ENCODE measurements at places on chromosomes 1 and 21.

GRCh38 chr1:68216089-68216772, 16.1 kb downstream of the WLS start:
- no peaks in the 10 kb centered on the region for H3K36me3 ChIP-seq
- no peak for DNase-seq
- H3K27ac ChIP-seq: no peak overlapping the region

DNA sequence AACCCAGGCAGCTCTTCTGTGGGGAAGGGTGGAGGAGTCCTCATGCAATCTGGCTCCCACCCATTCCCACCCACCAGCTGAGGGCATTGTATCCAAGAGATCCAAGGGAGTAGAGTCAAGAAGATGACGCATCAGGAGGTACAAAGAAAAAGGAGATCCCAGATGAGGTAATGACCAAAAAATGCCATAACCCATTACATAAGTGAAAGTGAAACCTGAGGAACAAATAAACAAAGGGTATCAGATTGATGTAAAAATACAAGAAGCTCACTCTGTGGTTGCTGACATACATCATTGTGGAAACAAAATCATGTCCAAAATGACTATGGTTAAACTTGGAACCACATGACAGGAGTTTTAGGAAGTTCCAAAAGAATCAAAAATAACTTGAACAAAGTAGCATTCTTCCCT, 42.5 kb downstream of the CCN1 start:
- H3K36me3 ChIP-seq: peaks cover 10% of the 10 kb centered on the region
- no peak overlapping the region for H3K4me3 ChIP-seq

- H3K27ac ChIP-seq: no peak overlapping the region
- H3K4me1 ChIP-seq: no peaks in the 10 kb centered on the region
- DNase-seq: no peak
- H3K36me3 ChIP-seq: no peaks in the 10 kb centered on the region
- H3K27me3 ChIP-seq: no peaks in the 10 kb centered on the region
Measured at GRCh38 chr1:218660678-218661053, 315.5 kb downstream of the TGFB2 start.

DNA sequence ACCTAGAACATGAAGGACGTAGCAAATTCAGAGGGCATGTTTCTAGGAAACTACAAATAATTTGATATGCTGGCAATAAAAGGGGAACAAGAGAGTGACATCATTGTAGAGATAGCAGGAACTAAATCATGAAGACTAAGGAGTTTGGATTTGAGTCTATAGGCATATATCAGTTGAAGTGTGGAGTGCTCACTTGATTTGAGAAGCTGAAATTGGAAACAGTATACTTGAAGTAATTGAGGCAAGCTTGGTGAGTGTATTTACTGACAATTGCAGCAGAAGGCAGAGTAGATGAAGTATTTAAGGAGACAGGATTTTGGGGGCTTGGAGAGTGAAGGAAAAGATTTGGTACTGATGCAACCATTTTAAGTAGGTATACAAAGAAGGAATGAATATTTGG, 6.4 kb upstream of the TMCO2 start:
- no peak for DNase-seq
- H3K4me1 ChIP-seq: no peaks in the 10 kb centered on the region
- no peak overlapping the region for H3K4me3 ChIP-seq
- no peak overlapping the region for H3K27ac ChIP-seq
- peaks cover 31% of the 10 kb centered on the region for H3K36me3 ChIP-seq
- H3K27me3 ChIP-seq: no peaks in the 10 kb centered on the region

- H3K27ac ChIP-seq: 0 out of 2 replicates have a peak overlapping the region, but pooled peaks have one; percentile 5
- no peaks in the 10 kb centered on the region for H3K27me3 ChIP-seq
- DNase-seq: no peak
- H3K36me3 ChIP-seq: no peaks in the 10 kb centered on the region
- no peak overlapping the region for H3K4me3 ChIP-seq
Measured at GRCh38 chr21:44019568-44019958, 7.5 kb downstream of the TRAPPC10 start.

- H3K4me1 ChIP-seq: no peaks in the 10 kb centered on the region
- H3K4me3 ChIP-seq: no peak overlapping the region
- H3K27ac ChIP-seq: no peak overlapping the region
Measured at GRCh38 chr1:9181990-9182783, 52.4 kb upstream of the H6PD start.

DNA sequence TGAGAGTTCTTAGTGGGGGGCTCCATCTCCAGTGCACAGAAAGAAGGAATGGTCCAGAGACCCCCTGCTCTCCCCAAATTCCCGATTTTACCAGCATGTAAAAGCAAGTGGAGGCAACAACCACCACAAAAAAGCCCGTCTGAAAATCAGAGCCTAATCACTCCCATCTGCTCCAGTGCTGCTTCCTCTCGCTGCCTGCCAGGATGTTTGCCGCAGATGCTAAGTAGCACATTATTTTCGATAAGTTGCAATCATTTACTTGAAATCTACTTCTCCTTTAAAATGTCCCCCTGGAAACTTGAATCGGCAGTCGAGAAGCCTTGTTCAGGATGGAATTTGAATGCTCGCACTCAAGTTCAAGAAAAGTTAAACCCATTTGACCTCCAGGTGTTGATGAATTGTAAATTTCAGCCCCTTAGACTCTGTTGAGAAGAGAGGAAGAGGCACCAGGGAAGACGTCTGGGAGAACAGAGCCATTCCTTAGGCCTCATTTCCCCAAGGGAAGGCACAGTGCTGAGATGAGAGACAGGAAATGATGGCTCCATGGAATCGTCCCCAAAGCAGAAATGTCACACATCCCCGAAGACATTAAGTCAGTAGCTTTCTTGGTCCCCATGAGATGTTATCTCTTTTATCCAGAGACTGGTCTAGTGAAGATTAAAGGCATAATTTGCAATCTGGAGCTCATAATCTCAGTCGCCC, 221.3 kb downstream of the PBX1 start:
- DNase-seq: no peak
- peaks cover 8% of the 10 kb centered on the region for H3K27me3 ChIP-seq
- H3K27ac ChIP-seq: no peak overlapping the region

GRCh38 chr1:232725305-232726047, 79.7 kb upstream of the MAP10 start:
- no peaks in the 10 kb centered on the region for H3K27me3 ChIP-seq
- H3K36me3 ChIP-seq: no peaks in the 10 kb centered on the region
- H3K4me1 ChIP-seq: peaks cover 12% of the 10 kb centered on the region
- no peak for DNase-seq
- H3K27ac ChIP-seq: no peak overlapping the region
- no peak overlapping the region for H3K4me3 ChIP-seq

GRCh38 chr1:50208315-50208714, 99.6 kb downstream of the ELAVL4 start:
- DNase-seq: no peak
- H3K4me3 ChIP-seq: no peak overlapping the region
- no peak overlapping the region for H3K27ac ChIP-seq
- no peaks in the 10 kb centered on the region for H3K4me1 ChIP-seq
- no peaks in the 10 kb centered on the region for H3K36me3 ChIP-seq

GRCh38 chr1:9615316-9616063, 26.8 kb downstream of the TMEM201 start:
- no peaks in the 10 kb centered on the region for H3K27me3 ChIP-seq
- no peak overlapping the region for H3K4me3 ChIP-seq
- H3K27ac ChIP-seq: no peak overlapping the region
- peaks cover 35% of the 10 kb centered on the region for H3K36me3 ChIP-seq
- peak; percentile 52 for DNase-seq

- H3K36me3 ChIP-seq: no peaks in the 10 kb centered on the region
- peaks cover 10% of the 10 kb centered on the region for H3K4me1 ChIP-seq
- H3K27me3 ChIP-seq: no peaks in the 10 kb centered on the region
Measured at GRCh38 chr1:224767676-224768075, 151.6 kb downstream of the CNIH3 start.

- no peak overlapping the region for H3K27ac ChIP-seq
- H3K4me1 ChIP-seq: no peaks in the 10 kb centered on the region
- H3K4me3 ChIP-seq: no peak overlapping the region
- H3K27me3 ChIP-seq: peaks cover 24% of the 10 kb centered on the region
- no peaks in the 10 kb centered on the region for H3K36me3 ChIP-seq
Measured at GRCh38 chr1:47460456-47460855, 22.6 kb downstream of the FOXD2 start.

DNA sequence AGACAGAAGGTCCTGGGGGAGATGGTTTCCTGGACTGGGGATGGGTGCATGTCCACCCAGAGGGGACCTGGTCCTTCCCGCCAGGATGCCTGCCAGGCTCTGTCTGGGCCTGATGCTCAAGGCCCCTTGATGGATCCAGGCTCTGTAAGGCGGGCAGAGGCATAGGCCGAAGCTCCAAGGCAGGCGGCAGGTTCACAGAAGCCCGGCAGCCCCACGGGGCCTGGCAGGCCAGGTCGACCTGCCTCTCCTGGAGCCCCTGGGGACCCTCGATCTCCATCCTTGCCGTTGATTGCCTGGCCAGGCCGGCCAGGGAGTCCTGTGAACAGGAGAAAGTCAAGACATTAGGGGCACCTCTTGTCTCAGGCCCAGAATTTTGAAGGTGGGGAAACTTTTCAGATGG, 16.0 kb downstream of the COL9A2 start:
- no peak overlapping the region for H3K4me3 ChIP-seq
- no peak for DNase-seq
- no peaks in the 10 kb centered on the region for H3K27me3 ChIP-seq
- no peaks in the 10 kb centered on the region for H3K4me1 ChIP-seq
- H3K27ac ChIP-seq: no peak overlapping the region

DNA sequence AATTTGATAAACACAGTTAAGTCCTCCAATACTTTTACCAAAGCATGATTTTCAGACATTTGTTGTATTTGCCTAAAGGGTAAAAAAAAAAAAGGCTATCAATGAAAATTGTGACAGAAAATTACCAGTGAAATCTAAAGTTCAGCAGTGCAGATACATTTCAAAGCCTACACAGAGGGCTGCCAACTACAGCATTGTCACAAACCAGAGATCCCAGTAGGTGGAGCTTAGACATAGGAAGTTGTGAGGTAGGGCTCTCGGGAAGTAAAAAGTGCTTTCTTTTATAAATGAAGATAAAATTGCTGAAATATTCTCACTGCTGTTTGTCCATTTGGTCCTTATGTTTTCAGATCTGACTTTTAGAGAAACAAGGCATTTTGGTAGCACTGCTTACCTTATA, 123.0 kb downstream of the DYRK1A start:
- H3K27me3 ChIP-seq: no peaks in the 10 kb centered on the region
- no peak overlapping the region for H3K4me3 ChIP-seq

GRCh38 chr1:6603915-6604558, 1.4 kb upstream of the KLHL21 start:
- H3K27me3 ChIP-seq: no peaks in the 10 kb centered on the region
- peaks cover 6% of the 10 kb centered on the region for H3K36me3 ChIP-seq
- no peak for DNase-seq
- H3K4me1 ChIP-seq: peaks cover 44% of the 10 kb centered on the region
- no peak overlapping the region for H3K27ac ChIP-seq

GRCh38 chr21:35885942-35886541, 174.3 kb downstream of the SETD4 start:
- H3K27ac ChIP-seq: no peak overlapping the region
- DNase-seq: no peak
- H3K36me3 ChIP-seq: no peaks in the 10 kb centered on the region
- H3K27me3 ChIP-seq: no peaks in the 10 kb centered on the region

- no peaks in the 10 kb centered on the region for H3K36me3 ChIP-seq
- no peak for DNase-seq
- no peaks in the 10 kb centered on the region for H3K4me1 ChIP-seq
Measured at GRCh38 chr1:172283766-172284165, 136.7 kb upstream of the C1orf105 start.

DNA sequence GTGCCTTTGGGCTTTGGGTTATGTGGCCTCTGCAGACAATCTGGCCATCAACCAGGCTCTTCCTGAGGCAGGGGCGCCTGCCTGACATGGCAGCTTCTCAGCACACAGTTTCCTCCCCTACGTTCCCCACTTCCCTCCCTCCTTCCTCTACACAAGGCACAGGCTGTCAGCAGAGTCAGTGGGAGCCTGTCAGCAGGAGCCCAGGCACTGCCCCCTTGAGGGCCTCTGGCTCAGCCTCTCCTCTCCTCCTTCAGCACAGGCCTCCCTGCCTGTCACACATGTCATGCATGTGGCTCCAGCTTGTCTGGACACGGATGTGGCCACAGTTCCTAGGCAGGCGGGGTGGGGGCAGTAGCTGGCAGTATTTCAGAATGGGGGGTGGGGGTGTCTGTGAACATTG, 52.2 kb upstream of the ARTN start:
- H3K36me3 ChIP-seq: peaks cover 12% of the 10 kb centered on the region
- 0 out of 2 replicates have a peak overlapping the region, but pooled peaks have one; percentile 10 for H3K27ac ChIP-seq
- no peaks in the 10 kb centered on the region for H3K4me1 ChIP-seq
- DNase-seq: no peak
- no peak overlapping the region for H3K4me3 ChIP-seq

- H3K36me3 ChIP-seq: 0 out of 2 replicates have a peak, but pooled peaks cover 3% of the 10 kb centered on the region
- no peak overlapping the region for H3K4me3 ChIP-seq
- DNase-seq: no peak
- H3K27ac ChIP-seq: no peak overlapping the region
Measured at GRCh38 chr1:246573491-246573890, 7.2 kb downstream of the CNST start.

DNA sequence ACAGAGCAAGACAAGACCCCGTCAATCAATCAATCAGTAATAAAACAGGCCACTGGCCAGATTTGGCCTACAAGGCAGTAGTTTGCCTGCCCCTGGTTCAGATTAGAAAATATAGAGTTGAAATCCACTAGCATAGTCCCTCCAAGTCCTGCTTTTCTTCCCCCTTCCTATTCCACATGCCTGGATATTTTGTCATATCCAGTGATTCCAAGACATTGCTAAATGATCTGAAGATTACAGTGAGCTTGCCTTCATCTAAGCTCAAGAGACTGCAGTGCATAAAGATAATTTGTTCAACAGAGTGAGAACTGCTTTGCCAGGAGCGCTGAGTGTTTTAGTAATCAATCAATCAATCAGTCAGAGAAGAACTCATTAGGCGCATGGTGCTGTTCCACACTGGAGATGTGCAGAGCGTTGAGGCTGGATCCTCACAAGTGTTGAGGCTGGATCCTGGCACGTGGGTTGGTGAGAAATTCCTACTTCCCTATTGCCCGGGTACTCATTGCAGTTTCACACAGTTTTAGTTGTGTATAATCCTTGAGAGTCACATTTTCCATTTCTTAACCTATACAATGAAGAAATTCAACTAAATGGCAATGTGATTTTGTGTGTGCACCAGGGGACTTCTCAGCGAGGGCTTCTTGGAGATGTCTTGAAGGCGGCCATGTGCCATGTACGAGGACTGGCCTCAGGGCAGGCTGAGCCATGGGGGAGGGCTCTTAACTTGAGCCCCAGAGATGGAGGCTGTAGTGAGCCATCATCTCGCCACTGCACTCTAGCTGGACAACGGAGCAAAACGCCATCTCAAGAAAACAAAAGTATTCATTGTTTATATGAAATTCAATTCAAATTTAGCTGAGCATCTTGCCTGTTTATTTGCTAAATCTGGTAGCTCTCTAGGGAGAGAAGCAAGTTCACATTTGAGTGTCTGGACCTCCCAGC, 76.3 kb downstream of the TOMM20 start:
- DNase-seq: no peak
- no peak overlapping the region for H3K4me3 ChIP-seq
- H3K4me1 ChIP-seq: no peaks in the 10 kb centered on the region
- H3K36me3 ChIP-seq: no peaks in the 10 kb centered on the region
- H3K27me3 ChIP-seq: no peaks in the 10 kb centered on the region

- DNase-seq: peak; percentile 6
- no peak overlapping the region for H3K4me3 ChIP-seq
- no peaks in the 10 kb centered on the region for H3K4me1 ChIP-seq
- H3K36me3 ChIP-seq: no peaks in the 10 kb centered on the region
Measured at GRCh38 chr1:240455228-240455821, 156.6 kb downstream of the GREM2 start.
